ENCODE measurements at places on chromosomes 6 and 20.

DNA sequence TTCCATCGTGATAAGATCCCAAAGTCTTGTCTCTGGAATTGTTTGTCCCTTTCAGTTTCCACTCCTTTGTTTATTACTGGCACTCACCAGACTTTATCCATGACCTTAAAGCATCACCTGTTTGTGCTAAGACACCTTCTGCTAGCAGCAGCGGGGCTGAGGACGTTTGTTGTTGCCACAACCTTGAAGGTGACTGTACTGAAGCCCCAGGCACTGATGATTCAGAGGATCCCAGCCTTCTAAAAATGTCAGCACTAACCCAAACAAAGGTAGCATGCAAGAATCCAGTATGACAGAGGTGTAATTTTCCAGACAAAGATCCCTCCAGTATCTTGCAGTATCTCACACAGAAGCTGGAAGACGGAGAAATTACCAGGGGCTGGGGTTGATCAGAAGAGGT lies 28.9 kb upstream of the SMIM8 start:
- no peak for DNase-seq

DNA sequence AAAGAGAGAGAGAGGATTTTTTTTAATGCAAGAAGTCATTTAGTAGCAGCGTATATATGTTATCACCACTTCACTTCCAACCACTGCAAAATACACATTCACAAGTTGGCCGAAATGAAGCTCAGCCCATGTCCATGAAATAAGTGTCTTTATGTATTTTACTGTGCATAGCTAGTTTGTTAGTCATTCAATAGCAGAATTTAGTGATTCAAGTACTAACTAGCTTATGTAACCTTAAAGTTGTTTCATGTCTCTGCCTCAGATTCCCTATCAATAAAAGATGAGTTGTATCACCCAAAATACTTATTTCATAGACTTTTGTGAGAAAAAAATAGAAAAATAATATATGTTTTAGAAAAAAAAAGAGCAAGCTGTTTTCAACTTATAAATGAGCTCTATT lies 153.7 kb upstream of the PRDM1 start:
- no peak for DNase-seq

- no peak for DNase-seq
These were observed 9.7 kb upstream of the CEP43 start for GRCh38 chr6:166989427-166990032.

- no peak for DNase-seq
These were observed 4.6 kb upstream of the NAA20 start for GRCh38 chr20:20012541-20012940.

DNA sequence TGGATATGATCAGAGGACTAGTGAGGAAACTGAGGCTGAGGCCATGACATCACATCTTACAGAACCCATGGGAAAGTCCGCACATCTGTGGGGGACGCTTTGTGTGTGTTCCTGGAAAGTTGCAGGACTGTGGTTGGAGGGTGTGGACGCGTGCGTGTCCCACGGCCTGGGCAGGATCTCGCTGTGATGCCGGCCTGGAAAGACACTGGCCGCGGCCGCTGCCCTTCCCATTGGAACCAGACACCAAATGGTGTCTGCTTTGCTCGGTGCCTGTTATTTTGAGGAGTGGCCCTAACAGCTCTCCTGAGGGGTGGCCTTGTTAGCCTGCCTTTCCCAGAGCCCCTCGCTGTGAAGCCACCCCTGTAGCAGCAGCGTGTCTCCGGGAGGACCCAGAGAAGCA lies 41.1 kb downstream of the DLL1 start:
- DNase-seq = no peak

GRCh38 chr20:59972037-59972801 lies 14.0 kb downstream of the CDH26 start:
- DNase-seq = no peak

DNA sequence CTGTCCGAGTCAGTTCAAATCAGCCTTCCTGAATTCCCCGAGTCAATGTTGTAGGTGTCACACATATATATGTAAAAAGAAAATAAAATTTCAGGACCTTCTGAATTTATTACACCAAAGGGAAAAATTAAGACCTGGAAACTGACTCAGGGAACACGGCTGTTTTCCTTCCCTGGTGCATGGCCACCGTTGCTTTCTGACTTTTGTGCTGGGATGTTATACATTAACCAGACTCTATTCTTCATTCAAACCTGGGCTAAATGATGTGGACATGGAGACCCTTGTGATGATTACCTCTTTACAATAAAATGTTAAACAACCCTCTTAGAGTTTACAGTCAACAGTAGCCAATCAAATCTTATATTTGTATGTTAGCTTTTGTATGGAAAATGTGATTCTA lies 51.4 kb upstream of the PLEKHG1 start:
- no peak for DNase-seq

DNA sequence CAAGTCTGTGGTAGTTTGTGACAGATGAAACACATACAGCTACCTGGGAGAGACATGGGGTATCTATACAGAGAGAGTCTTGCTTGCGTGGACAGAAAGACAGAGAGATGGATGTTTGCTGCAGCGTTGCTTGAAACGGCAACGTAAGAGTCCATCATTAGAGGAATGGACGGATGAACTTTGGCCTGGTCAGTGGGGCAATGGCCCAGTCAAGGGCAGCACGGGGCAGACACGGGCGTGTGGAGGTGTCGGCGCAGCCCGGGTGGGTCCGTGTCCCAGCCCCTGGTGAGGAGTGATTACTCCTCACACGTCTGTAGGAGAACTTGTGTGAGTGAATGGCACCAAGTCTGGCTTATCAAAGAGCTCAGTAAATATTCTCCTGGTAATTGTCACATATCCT lies 21.9 kb downstream of the DACT2 start:
- DNase-seq = no peak

- no peak for DNase-seq
These were observed 8.6 kb downstream of the TPX2 start for GRCh38 chr20:31747640-31748039.

- DNase-seq = no peak
These were observed 59.7 kb downstream of the TMEM200A start for GRCh38 chr6:130425537-130425936.

GRCh38 chr6:168417191-168417590 lies 23.8 kb upstream of the SMOC2 start:
- DNase-seq = no peak

GRCh38 chr20:63129991-63130657 lies 85.8 kb downstream of the YTHDF1 start:
- no peak for DNase-seq

GRCh38 chr20:60966031-60966430 lies 286.0 kb upstream of the CDH4 start:
- no peak for DNase-seq

DNA sequence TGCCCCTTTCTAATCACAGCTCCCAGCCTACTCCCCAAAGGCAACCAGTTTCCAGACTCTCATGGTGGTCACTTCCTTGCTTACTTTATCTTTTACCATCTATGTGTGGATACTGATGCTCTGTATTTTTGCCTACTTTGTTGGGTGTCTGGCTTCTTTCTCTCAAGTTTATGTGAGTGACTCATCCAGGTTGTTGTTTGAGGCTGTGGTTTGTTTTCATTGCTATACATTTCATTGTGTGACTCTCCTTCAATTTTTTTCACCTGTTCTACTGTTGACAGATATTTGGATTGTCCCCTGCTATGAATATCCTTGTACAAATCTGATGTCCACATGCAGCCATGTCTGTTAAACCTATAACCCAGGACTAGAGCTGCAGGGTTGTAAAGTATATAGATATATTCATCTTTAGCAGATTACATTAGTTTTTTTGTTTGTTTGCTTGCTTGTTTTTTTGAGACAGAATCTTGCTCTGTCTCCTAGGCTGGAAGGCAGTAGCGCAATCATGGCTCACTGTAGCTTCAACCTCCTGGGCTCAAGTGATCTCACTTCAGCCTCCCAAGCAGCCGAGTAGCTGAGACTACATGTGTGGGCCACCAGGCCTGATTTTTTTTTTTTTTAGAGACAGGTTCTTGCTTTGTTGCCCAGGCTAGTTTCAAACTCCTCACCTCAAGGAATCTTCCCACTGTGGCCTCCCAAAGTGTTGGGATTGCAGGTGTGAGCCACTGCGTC lies 72.9 kb upstream of the EEF1E1 start:
- no peak for DNase-seq

- no peak for DNase-seq
These were observed 11.2 kb upstream of the BHLHE23 start for GRCh38 chr20:63017826-63018411.

DNA sequence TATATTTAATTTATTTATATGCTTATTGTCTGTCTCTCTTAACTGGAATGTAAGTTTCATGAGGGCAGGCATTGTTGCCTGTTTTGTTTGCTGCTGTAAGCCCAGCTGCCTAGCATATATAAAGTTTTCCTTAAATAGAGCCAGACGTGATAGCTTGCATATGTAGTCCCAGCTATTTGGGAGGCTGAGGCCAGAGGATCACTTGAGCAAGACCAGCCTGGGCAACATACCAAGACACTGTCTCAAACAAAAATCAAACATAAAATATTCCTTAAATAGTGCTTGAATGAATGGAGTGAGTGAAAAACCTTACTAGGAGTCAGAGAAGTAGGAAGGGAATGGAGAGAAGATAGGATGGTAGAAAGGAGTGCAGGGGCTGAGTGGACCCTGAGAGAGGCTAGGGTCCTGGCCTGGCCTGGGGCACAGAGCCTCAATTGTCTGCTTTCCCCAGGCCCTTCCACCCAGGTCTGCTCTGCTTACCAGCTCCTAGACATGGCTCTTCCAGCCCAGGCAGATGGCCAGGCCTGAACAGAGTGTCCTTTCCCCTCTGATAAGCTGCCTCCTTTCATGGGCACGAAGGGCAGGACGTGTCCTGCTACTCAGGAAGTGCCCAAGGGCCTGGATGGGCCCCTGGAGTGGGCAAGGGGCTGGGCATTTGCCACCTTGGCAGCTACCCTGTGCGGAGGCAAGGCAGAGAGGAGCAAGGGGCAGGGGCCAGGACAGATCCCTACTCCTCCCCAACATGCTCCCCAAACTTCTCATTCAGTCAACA lies 17.7 kb upstream of the BAK1 start:
- DNase-seq = no peak

GRCh38 chr6:152575621-152576150 lies 61.5 kb downstream of the SYNE1 start:
- no peak for DNase-seq

DNA sequence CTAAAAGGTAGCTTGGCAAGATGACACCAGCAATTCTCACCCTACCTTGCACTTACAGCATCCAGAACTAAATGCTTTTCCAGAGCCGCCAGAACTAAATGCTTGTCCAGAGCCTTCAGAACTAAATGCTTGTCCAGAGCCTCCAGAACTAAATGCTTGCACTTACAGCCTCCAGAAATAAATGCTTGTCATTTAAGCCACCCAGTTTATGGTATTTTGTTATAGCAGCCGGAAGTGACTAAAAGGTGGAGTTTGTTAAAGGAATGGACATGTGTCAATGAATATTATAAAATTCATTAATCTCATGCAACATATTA lies 133.5 kb downstream of the GPX5 start:
- DNase-seq = no peak

DNA sequence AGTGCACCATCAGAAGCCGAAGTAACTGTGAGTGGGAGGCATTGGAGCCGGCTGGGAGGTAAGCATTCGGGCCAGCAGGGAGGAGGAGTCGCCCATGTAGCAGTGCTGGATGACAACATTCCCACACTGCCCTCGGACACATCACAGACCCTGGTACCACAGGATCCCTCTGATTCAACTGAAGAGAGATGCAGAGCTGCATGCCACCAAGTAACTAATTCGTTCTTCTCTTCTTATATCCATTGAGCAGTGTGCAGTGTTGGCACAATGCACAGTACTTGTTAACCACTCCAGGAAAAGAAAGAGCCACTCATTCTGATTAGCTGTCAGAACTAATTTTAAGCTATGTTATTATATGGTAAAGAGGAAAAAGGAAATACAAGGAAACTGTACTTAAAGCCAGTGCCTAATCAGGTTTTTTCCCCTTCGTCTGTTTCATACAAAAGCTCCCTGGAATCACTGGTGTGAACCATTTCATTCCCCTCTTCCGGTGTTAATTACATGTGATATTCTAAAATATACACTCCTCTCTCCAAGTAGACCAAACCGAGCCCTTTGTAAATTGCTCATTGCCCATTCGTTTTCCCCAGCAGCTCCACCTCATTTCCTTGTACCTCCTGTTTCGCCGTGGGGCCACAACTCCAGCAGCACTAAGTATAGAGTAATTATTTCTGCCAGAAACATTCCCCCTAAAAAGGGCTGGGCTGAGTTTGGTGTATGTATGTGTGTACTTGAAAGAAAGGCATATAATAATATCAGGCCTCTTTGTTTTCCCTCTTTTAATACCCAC lies 32.4 kb upstream of the ADTRP start:
- no peak for DNase-seq

GRCh38 chr20:49560186-49560585 lies 7.8 kb downstream of the PTGIS start:
- DNase-seq = no peak

DNA sequence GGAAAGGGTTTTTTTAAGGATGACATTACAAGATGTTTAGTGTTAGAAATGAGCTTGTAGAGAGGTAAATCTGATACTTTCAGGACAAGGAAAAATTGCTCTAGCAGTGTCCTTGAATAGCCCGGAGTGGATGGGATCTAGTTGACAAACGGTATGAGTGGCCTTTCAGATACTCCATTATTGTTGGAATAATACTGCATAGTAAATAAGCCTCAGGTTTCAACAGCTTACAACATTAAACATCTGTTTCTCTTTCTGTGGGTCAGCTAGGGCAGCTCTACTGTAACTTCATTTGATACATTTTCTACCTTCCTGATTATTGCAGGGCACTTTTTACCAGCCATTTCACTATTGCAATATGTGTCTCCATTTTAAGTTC lies 118.0 kb downstream of the B3GAT2 start:
- DNase-seq = no peak

DNA sequence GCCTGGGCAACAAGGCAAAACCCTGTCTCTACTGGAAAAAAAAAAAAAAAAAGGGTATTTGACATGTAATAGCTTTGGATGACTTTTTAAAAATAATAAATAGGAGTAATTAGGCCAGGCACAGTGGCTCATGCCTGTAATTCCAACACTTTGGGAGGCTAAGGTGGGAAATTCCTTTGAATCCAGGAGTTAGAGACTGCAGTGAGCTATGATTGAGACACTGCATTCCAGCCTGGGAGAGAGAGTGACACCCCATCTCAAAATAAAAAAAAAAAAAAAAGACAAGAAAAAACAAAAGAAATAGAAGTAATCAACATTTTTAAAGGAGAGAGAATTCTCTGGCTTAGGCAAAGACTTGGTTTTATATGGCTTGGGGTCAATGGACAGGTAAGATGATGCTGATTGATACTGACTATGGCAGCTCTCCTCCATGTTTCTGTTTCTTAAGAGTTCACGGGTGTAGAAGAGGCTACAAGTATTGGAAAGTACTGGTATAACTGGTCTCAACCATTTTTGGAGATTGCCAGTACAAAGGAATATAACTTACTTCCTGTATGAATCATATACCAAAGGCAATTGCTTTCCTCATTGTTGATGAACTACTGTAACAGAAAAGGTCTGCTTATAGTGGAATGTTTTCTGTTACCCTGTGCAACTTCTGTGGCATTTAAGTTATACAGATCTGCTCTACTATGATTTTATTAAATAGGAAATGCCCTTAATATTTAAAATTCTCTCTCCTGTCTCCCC lies 10.1 kb downstream of the MAP3K5 start:
- no peak for DNase-seq

All from natural killer cell (primary cell).